Temporal lobe (tissue), 4 donors: ENCODE measurements at places on chromosomes 12 and 14. TPM values are rescaled to one million over a fixed set of nuclear protein-coding genes. Genes with fewer than 3 reads are reported as not detected.

The RPL10L gene
- 0.25 TPM for total RNA-seq

The TMEM106C gene
- 40.3 TPM for total RNA-seq

The AQP5 gene
- total RNA-seq = 0.74 TPM

The SLCO1B1 gene
- not detected for total RNA-seq

The LMNTD1 gene
- total RNA-seq = 1.2 TPM

The IFNG-AS1 gene
- not detected for total RNA-seq

The GALNT16 gene
- 8.1 TPM for total RNA-seq

The MORN3 gene
- total RNA-seq = 4.4 TPM

The FGF23 gene
- not detected for total RNA-seq

The PPP1R1A gene
- total RNA-seq = 7.9 TPM

The EPYC gene
- total RNA-seq = not detected

The BICDL1 gene
- total RNA-seq = 17.0 TPM

The FERMT2 gene
- 90.7 TPM for total RNA-seq

The DLK1 gene
- total RNA-seq = 0.25 TPM

The BDKRB1 gene
- total RNA-seq = not detected
